ENCODE measurements at places on chromosomes 6 and 20.

GRCh38 chr20:37886851-37887297 lies 16.1 kb upstream of the VSTM2L start:
- no peak for DNase-seq

DNA sequence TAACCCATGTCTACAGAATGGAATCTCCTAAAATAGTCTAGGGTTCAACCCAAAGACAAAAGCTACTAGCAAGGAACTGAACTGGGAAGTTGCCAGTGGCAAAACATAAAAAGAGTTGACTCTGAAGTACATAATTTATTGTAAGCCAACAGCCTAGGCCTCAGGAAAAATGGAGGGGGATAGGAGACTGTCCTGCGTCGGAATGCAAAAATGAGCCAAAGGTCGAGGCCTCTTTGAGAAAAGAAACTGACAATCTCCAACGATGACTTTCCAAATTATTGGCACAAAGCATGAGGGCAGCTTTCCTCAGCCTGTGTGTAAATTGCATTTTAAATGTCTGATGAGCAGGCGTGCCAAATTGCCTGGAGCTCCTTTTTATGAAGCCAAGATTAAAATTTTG lies 2.1 kb downstream of the COL12A1 start:
- no peak for DNase-seq

- no peak for DNase-seq
Observed at GRCh38 chr20:51335329-51335841, 207.1 kb downstream of the NFATC2 start.

- DNase-seq, result no peak
Observed at GRCh38 chr6:148566664-148567350, 180.0 kb upstream of the UST start.

DNA sequence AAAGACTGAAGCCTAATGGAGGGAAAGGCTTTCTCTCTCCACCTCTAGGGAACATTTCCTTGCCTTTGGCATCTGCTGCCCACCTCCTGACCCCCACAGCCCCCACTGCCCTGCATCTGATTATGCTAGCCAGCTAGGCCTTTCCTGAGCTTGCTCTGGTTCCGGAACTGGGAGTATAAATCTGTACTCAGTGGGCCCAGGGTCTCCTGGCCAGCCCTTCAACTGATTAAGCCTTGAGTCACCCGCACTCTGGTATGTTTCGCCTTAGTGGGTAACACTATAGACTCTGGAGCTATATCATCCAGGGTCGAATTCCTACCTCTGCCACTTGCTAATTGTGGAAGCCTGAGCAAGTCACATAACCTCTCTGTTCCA lies 45.6 kb upstream of the RIPOR2 start:
- peak; percentile 11 for DNase-seq

GRCh38 chr20:32157611-32158010 lies 48.1 kb downstream of the TM9SF4 start:
- no peak for DNase-seq

DNA sequence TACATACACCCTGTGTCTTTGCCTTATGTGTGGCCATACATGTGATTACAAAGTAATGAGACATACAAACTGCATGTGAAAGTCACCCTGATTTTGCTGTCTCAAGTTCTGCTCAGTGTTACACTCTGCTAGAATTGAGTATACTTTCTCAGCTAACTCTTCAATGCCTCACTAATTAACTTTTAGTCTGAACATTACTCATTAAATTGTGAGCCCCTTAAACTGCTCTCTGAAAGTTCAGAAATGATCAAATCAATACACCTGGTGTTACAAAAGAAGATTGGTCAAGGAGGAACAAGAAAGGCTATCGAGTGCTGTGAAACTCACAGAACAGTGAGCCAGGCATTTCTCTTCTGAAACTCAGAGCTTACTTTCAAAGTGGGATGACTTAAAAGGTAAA lies 71.3 kb downstream of the MKKS start:
- DNase-seq, result no peak

DNA sequence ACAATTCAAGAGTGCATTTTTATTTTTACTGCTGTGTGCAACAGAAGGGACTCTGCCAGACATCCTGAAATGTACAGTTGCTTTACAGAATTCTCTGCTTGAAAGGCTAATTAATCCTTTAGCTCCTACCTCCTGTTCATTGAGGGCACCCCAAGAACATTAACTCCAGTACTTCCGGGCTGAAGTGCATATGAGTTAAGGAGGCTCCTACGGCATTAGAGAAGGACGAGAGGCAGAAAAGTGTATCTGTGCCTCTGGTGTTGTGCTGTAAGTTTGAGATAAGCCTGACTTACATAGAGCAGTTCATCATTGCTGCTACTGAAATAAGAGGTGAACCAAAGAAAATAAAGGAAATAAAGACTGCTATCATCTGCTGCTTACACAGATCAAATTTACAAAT lies 609.3 kb upstream of the ADGRB3 start:
- no peak for DNase-seq

- no peak for DNase-seq
Observed at GRCh38 chr6:22600059-22600458, 30.7 kb downstream of the HDGFL1 start.

- no peak for DNase-seq
Observed at GRCh38 chr6:51028276-51028675, 209.6 kb downstream of the TFAP2B start.

DNA sequence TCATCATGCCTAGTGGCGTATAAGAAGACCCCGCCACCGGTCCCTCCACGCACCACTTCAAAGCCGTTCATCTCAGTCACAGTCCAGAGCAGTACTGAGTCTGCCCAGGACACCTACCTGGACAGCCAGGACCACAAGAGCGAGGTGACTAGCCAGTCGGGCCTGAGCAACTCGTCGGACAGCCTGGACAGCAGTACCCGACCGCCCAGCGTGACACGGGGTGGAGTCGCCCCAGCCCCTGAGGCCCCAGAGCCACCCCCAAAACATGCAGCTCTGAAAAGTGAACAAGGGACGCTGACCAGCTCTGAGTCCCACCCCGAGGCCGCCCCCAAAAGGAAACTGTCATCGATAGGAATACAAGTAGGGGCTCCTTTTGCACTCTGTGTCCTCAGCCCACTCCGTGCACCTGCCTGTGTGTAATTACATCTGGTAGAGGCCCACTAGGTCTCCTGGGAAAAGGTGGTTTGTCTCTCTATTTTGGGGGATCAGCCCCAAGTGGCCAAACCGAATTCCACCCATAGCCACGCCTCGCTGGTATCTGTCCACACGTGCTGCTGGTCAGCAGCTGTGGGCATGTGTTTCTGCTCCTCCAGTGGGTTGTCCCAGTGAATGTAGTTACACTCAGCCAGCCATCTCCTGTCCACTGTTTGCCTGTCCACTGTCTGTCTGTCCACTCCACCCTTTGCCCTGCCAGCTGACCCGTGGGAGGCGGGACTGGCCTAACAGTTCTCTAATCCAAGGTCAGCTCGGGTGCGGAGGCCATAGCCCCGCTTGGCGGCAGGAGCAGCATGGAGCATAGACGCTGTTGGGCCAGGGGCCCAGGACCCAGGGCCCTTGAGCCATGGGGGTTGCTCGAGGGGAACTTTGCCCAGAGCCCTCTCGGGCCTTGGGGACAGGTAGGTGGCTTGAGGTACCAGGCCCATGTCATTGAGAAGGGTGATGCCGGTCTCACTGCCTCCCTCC lies 44.3 kb upstream of the MYL9 start:
- DNase-seq, result no peak

Measured in retina (tissue), 1 donor.